ENCODE measurements at places on chromosomes 3 and 15. TPM values are rescaled to one million over a fixed set of nuclear protein-coding genes. Genes with fewer than 3 reads are reported as not detected.

POTEB3 gene
- not detected for total RNA-seq

ABI3BP gene
- not detected for total RNA-seq

ACSBG1 gene
- not detected for total RNA-seq

MCTP2 gene
- 17.0 TPM for total RNA-seq

SI gene
- total RNA-seq: not detected

CHRD gene
- not detected for total RNA-seq

WDR49 gene
- total RNA-seq: 0.24 TPM

NOX5 gene
- not detected for total RNA-seq

MAP6D1 gene
- total RNA-seq: 0.91 TPM

GCSAM gene
- 27.3 TPM for total RNA-seq

SAMMSON gene
- not detected for total RNA-seq

KCNMB2 gene
- not detected for total RNA-seq

GOLGA8M gene
- total RNA-seq: 1.1 TPM

SLC26A6 gene
- total RNA-seq: 40.6 TPM

SLC6A1 gene
- total RNA-seq: not detected

ABCF3 gene
- total RNA-seq: 60.4 TPM

ADCY5 gene
- total RNA-seq: not detected

NLGN1 gene
- total RNA-seq: not detected

APBA2 gene
- total RNA-seq: 25.7 TPM

HYAL1 gene
- total RNA-seq: 0.40 TPM

EFCC1 gene
- not detected for total RNA-seq

REC114 gene
- total RNA-seq: not detected

FANCD2OS gene
- total RNA-seq: not detected

RASL12 gene
- total RNA-seq: not detected

ACTC1 gene
- not detected for total RNA-seq

THAP10 gene
- not detected for total RNA-seq

ZIC1 gene
- not detected for total RNA-seq

KATNBL1 gene
- total RNA-seq: 38.7 TPM

RBPMS2 gene
- not detected for total RNA-seq

MCCC1 gene
- 26.8 TPM for total RNA-seq

ROPN1B gene
- not detected for total RNA-seq

CCR2 gene
- 57.8 TPM for total RNA-seq

IGSF11 gene
- total RNA-seq: 0.55 TPM

ISY1 gene
- total RNA-seq: 65.7 TPM

TRPM1 gene
- total RNA-seq: not detected

SAMD7 gene
- not detected for total RNA-seq

GP9 gene
- not detected for total RNA-seq

IL17RB gene
- total RNA-seq: 3.5 TPM

CCDC13 gene
- 0.46 TPM for total RNA-seq

SLC28A2 gene
- not detected for total RNA-seq

CCDC39 gene
- not detected for total RNA-seq

GRAMD1C gene
- total RNA-seq: 0.81 TPM

ITIH1 gene
- not detected for total RNA-seq

POLG gene
- 101 TPM for total RNA-seq

GPD1L gene
- 33.0 TPM for total RNA-seq

VPS8 gene
- total RNA-seq: 78.4 TPM

ITIH4 gene
- total RNA-seq: 11.8 TPM

Measured in activated naive CD4-positive, alpha-beta T cell treated with anti-CD3 and anti-CD28 coated beads, Interleukin-2, amount 10 ng/mL, durations not matched to agents 5 hours and 36 hours (primary cell).